ENCODE measurements at places on chromosomes 16 and 17.

GRCh38 chr17:64533784-64534183 is 27.0 kb downstream of the CEP95 start:
- no peak for DNase-seq

DNA sequence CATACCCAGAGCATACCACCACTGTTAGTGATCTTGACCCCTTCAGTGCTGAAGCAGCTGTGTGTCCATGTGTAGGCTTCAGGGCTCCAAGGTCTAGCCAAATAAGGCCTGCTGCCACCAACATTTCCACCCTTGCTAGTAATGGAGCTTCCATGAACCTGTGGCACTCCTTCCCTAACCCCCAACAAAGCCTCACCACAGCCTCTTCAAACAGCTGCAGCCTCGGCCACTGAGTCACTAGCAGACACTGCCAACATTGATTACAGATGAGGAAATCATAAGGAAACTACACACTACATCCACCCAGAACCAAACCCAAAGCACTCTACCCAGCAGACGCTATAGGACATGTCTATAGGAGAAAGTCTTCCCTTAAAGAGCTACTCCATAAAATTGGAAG is 610.7 kb downstream of the KCNJ2 start:
- DNase-seq = no peak

GRCh38 chr16:578870-579405 is 9.2 kb downstream of the PIGQ start:
- DNase-seq = peak; percentile 64

DNA sequence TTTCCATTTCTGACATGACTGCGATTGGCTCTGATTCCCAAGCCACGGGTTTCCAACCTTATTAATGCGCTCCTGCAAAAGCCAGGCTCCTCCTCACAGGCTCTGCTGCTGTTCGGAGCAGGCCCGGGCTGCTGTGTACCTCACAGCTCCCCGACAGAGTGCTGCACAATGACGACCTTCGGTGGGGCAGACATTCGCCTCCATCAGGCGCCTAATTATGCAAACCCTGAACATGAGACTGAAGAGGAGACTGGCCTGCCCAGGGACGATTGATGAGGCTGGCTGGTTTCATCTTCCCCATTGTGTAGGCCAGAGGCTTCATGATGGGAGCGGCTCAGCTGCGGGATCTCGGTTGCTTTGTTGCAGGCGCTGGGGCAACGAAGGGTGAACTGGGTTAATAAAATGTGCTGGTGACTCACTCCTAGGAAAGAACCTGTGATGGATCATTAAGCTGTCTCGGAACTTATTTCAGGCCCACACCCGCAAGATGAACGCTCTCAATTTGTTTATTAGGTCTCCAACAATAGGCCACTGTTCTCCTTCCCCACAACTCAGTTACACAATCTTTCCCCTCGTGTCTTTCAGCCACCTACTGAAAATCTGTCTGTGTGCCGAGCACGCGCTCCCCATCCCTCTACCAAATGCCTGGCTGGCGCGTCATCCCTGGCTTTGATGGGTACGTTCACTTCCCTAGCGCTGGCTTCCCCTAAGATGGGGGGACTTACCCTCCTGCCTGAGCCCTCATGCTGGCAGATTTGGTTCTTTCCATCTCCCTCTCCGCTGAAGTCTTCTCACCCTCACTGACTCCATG is 27.2 kb upstream of the TOB1 start:
- no peak for DNase-seq

- no peak for DNase-seq
These were observed 150.4 kb upstream of the IRX5 start for GRCh38 chr16:54780266-54780665.
